Activated T-helper 9 cell treated with anti-CD3 and anti-CD28 coated beads, Interleukin-2, amount 50 U/mL, for 16 hours (primary cell): ENCODE measurements at places on chromosomes 13 and 19.
A peak's percentile ranks its signal among the peaks of the same experiment; 100 is the strongest.

DNA sequence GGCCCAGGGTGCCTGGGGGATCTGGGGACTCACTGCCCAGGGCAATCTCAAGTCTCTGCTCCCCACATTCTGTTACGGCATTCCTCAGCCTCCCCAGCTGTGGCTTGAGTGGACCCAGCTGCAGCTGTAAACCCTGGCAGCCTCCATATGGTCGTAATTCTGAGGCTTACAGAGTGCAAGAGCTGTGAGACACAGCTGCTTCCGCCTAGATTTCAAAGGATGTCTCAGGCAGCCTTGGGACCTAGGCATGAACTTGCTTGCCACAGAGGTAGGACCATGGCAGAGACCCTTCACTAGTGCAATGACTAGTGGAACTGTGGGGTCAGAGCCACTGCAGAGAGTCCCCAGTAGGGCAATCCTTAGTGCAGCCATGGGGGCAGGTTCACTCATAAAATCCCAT, 297.5 kb downstream of the ENOX1 start:
- no peak for DNase-seq

GRCh38 chr19:39805104-39805503, 26.4 kb downstream of the LEUTX start:
- DNase-seq = no peak

DNA sequence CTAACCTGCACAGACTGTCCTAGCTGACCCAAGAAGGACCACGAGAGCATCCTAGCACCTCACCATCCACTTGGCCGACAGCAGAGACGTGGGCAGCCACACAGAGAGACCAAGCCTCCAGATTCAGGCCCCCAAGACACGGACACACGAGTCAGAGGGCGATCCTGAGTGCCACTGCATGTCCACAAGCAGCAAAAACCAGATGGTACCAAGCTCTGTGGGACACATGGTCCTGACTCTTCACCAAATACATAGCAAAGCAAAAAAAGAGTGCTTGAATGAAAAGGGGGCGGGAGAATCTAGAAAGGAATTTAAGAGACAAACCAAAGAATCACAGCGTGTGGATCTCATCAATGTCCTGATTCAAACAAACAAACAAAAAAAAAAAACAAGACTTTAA, 45.2 kb downstream of the MLLT1 start:
- DNase-seq = no peak

GRCh38 chr19:15730538-15730937, 2.7 kb downstream of the OR10H2 start:
- no peak for DNase-seq

DNA sequence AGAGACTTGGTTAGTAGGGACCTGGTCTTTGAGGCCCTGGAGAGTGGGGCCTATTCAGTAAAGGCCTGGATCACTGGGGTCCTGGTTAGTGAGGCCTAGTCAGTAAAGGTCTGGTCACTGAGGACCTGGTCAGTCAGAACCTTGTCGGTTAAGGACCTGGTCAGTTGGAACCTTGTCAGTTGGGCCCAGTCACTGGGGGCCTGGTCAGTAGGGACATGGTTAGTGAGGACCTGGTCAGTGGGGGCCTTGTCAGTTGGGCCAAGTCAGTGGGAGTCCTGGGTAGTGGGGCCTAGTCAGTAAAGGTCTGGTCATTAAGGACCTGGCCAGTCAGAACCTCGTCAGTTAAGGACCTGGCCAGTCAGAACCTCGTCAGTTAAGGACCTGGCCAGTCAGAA, 43.2 kb upstream of the TPM4 start:
- DNase-seq = no peak

GRCh38 chr19:18587962-18588610, 512 bp upstream of the REX1BD start:
- no peak for DNase-seq

DNA sequence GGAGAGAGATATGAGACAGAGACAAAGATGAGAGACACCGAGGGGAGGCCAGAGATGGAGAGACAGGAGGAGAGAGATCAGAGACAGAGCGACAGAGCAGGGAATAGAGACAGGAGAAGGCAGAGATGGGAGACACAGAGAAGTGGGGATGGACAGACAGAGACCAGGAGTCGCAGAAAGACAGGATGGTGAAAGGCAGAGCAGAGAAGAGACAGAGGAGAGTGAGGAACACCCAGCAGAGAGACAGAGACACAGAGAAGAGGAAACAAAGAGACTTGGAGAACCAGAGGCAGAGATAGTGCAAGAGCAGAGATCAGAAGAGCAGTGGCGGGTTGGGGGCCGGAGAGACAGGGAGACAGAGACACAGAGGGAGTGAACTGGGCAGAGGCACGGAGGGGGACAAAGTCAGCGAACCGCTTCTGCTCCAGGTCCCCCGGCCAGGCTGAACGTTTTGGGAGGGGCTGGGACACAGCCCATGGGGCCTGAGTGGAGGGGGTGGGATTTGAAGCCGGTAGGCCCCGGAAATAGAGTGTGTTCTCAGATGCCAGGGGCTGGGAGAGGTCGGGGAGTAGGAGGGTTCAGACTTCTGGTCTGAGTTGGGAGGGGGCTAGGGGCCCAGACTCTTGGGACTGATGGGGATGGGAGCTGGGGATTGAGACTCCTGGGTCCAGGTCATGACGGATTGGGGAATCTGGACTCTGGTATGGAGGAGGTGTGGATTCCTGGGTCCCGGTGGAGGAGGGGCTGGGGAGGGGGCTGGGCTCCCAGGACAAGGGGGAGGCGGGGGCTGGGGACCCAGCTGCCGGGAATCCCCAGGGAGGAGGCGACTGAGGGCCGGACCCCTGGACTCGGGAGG, 654 bp downstream of the ZNF579 start:
- no peak for DNase-seq

DNA sequence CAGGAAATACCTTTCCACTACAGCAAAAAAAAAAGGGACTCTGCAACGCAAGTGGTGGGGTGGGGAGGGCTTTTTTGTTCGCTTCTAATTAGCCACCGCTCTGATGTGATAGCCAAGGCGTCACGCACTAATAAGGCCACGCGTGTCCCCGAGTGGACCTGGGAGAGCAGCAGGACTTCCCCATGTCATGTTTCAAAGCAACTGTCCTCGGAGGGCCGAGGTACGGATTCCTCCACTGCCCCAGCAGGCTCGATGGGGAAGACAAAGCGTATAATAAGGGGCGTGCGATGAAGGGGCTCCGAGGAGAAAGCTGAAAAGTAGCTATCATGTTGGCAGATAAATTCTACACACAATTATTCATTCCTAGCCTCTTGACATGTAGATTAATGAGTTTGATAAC, 179.7 kb upstream of the ZNF507 start:
- no peak for DNase-seq

DNA sequence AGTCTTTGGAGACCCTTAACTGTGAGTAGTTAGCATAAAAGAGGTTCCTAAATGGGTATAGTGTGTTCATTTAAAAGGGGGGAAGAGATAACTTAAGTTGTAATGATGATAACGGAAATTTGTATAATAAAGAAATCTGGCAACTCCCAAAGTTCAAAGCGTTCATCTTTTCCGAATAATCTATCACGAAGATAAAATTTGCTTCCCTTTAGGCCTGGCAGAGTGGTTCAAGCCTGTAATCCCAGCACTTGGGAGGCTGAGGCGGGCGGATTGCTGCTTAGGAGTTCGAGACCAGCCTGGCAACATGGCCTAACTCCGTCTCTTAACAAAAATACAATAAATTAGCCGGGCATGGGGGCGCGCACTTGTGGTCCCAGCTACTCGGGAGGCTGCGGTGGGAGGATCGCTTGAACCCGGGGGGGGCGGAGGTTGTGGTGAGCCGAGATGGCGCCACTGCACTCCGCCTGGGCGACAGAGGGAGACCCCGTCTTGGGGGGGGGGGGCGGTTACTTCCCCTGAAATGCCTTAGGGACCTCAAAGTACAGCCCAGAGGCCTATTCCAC, 934 bp downstream of the N4BP2L2 start:
- DNase-seq = peak; percentile 33
